Motor neuron (in vitro differentiated cells): ENCODE measurements at places on chromosomes 5 and 9.

DNA sequence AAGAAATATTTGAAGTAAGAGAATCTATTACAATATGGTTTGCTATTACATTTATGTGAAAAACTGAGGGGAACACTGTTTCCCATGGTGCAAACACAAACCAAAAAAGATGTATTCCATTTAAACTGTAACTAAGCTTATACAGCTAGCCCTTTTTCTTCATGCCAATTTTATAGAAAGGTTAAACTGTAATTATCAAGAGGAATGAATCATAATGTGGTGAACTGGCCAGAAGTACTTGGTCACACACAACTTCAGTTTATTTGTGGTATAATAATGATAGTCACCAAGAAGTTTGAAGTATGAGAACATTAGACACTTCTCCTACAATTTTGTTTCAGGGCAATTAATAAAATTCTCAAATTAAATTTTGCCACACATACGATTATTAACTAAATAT lies 177.9 kb downstream of the XRCC4 start:
- no peak for ATAC-seq

- no peak for ATAC-seq
Observed at GRCh38 chr5:174767670-174768069, 43.3 kb downstream of the MSX2 start.

- ATAC-seq, result no peak
Observed at GRCh38 chr5:12242950-12243888, 339.0 kb upstream of the CTNND2 start.

DNA sequence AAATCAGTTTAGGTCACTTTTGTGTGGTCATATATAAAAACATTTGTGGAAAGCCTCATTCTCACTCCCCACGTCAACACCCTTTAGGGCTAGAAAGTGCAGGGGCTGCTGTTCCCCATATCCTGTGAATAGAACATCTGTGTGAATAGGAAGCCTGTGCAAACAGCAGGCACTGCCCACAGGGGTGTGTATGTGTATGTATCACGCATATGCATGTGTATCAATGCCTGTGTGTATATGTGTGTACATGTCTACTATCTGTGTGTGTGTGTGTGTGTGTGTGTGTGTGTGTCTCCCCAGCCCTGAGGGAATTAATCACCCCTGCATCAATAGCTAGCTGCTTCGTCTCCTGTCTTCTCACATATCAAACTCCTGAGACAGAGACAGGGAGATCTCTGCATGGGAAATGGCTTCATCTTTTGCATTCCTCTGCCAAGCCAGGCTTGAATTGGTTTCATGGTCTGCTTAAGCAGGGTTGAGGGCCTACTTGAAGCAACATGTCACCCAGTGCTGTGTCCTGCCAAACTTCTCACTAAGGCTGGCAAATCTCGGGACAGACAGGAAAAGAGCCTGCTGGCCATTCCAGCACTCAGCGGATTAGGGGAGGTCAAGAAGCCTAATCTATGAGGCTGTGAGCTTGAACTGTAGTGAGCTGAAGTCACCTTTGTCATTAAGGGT lies 265.8 kb downstream of the ADAMTSL1 start:
- ATAC-seq, result peak; percentile 34

DNA sequence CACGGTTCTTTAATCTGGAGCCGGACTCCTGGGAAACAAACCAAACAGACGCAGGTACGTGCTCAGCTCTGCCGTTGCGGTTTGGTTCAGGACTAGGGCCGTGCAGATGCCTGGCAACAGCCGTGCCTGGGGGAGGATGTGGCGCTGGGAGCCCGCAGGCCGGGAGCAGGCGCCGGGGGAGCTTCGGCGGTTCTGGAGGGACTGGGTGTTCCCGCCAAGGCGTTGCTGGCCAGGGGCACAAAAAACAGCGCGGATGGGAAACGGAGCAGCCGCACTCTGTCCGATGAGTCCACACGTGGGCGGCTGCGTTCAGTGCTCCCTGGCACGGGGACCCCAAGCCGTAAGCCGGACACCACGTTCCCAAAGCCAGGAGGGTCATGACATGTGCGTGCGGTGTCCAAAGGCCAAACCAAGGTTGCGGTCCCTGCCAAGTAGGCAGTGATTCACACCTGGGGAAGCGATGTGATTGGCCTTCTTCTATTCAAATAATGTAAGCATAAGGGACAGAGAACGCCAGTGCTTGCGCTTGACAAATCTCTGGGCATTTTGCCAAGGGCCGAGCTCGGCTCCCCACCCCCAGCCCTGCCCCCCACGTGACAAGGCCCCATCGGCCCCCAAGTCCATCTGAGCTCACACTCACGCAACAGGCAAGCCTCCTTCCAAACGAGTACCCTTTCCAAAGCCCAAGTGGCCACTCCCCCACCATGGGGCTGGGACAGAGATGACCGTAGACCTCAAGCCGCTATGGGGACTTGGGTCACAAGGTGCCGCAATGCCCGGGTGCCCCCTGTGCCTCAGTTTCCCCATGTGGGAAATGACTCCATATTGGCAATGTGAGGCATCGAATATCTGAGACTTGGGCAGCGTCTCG lies 49.7 kb upstream of the NKD2 start:
- no peak for ATAC-seq

- no peak for ATAC-seq
Observed at GRCh38 chr5:124645396-124645795, 101.0 kb downstream of the ZNF608 start.

DNA sequence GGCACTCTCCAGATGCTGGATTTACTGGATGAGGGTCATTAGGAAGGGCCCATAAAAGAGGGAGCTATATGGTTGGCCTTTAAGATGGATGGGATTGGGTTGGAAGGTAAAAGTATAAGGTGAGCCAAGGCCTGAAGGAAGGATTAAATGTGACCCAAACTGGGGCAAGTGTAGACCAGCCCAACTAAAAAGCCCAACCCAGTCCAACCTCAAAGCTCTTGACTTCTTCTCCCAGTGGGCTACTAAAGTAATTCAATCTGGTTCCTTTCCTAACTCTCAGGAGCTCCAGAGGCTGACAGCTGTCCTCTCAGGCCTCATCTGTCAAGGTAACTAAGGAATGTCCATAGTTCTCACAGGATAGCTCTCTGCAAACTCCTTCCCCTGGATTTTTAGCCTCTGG lies 122.2 kb upstream of the EFNA5 start:
- ATAC-seq, result no peak

DNA sequence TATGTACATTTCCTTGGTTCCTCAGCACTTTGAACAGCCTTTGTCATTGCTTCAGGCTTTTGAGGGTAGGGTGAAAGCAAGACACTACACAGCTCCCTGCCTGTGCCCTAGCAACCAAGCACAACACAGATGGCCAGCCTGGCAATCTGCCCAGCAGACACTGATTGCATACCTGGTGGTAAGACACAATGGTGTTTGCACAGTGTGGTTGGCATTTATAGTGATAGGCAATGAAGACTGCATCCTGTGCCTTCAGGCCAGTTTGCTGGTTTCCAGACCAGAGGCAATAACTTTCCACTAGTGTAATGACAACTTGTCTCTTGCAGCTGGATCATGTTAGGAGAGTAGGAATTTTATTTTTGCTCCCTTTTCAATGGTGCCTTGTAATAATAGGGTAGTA lies 144.5 kb upstream of the TNC start:
- ATAC-seq, result peak; percentile 98

DNA sequence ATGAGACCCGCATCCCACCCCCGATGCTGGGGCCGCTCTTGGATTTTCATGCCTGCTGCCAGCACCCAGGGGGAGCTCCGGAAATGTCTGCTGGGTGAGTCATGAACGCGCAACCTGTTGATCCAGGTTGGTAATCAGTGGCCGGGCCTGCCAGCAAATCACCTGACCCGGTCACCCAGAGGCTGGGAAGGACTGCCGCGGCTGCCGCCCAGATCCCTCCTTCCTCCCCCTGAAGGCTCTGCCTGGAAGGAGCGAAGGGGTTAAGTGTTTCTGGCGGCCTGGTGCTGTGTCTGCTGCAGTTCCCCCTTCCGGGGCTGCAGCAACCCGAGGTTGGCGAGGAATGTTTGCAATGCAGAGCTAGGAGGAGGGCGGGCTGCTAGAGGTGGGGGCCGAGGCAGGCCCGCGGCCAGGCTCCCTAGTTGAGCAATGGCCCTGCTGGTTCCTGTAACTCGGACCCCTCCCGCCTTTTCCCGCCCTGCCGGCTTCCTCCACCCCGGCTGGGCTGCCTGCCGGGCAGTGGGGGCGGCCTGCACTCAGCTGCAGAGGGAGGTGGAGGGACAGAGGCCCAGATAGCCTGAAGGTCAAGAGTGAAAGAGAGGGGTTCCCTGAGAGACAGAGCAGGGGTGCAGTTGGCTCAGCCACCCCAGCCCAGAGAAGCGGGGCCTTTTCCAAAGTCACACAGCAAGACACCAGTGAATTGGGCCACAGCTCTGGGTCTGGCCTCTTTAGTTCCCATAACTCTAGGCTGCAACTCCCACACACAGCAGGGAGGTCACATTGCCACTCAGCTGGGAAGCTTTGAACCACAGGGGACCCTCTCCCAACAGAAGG lies 156.3 kb upstream of the IER5L start:
- ATAC-seq, result peak; percentile 88

DNA sequence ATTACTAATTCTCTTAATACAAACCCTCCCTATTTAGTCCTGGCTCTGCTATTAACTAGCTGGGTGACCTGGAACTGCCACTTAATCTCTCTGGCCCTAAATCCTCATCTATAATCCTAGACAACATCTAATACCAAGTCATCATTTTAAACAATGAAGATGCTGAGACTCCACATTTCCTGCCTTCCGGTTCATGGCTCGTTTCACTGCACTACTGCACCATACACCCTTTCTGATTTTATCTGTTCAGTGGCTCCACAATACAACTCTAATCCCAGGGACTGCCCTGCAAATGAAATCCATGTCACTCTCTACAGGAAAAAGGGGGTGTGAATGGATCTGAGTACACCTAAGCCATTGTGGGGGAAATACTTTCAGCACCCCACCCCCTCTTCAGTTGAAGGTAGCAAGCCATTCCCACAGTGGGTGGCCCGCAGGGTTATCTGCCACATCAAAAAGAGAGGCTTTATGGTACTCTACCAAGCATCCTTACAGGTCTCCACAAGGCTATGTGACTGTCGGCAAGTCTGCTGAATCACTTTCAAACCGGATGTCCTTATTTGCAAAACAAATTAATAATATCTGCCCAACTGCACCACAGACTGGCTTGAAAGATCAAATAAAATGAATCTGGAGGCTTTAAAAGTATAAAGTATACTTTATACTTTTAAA lies 89.5 kb downstream of the EPB41L4A start:
- ATAC-seq, result no peak

GRCh38 chr5:6701491-6701890 lies 11.7 kb upstream of the TENT4A start:
- ATAC-seq, result peak; percentile 80

DNA sequence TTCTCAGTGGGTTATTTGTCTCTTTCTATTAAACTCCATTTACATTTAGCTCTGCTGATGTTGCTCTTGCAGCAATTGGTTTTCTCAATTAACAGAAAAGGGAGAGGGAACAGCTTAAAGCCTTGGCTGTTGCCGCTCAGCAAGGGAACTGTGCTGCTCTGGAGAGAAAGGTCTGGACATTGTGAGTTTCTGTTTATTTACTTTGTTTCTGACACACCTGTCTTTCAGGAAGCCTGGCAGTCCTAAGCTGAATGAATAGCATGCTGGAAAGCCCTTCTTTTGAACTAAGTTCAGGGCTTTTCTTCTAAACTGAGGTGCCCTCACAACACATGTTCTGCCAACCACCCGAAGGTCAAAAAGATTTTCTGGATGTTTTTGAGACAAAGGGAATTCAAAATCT lies 491.9 kb downstream of the PDE4D start:
- no peak for ATAC-seq

DNA sequence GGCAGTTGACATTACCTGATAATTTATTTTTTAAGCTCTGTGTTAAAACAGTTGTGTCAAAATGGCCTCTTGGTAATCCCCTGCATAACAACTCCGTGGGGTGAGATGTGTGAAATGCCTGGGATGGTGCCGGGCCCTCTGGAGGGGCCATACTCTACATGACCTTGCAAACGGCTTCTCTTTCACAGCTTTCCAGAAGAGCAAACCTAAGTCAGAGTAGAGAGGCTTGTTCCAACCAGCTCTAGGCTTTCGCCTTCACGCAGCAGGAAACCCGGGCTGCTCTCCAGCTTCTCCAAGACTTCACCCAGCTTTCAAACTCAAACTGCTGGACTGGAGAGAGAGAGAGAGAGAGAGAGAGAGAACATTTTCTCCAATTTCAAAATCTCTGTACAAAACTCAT lies 120.1 kb downstream of the SNX18 start:
- no peak for ATAC-seq
